ENCODE measurements at places on chromosomes 11 and 22. TPM values are rescaled to one million over a fixed set of nuclear protein-coding genes. Genes with fewer than 3 reads are reported as not detected.
A peak's percentile ranks its signal among the peaks of the same experiment; 100 is the strongest.

- H3K27me3 ChIP-seq = no peaks in the 10 kb centered on the region
- no peak for DNase-seq
- H3K4me1 ChIP-seq = no peaks in the 10 kb centered on the region
- no peak overlapping the region for H3K27ac ChIP-seq
- no peak overlapping the region for H3K4me3 ChIP-seq
These were observed 814.8 kb downstream of the BRD1 start for GRCh38 chr22:49012712-49013395.

GRCh38 chr11:33869481-33870422, 22.1 kb downstream of the LMO2 start:
- peak; percentile 19 for DNase-seq
- H3K27me3 ChIP-seq = peaks cover 5% of the 10 kb centered on the region
- peak overlapping the region; percentile 69 for H3K27ac ChIP-seq
- no peaks in the 10 kb centered on the region for H3K36me3 ChIP-seq
- H3K4me3 ChIP-seq = peak overlapping the region; percentile 37
- H3K4me1 ChIP-seq = no peaks in the 10 kb centered on the region

DNA sequence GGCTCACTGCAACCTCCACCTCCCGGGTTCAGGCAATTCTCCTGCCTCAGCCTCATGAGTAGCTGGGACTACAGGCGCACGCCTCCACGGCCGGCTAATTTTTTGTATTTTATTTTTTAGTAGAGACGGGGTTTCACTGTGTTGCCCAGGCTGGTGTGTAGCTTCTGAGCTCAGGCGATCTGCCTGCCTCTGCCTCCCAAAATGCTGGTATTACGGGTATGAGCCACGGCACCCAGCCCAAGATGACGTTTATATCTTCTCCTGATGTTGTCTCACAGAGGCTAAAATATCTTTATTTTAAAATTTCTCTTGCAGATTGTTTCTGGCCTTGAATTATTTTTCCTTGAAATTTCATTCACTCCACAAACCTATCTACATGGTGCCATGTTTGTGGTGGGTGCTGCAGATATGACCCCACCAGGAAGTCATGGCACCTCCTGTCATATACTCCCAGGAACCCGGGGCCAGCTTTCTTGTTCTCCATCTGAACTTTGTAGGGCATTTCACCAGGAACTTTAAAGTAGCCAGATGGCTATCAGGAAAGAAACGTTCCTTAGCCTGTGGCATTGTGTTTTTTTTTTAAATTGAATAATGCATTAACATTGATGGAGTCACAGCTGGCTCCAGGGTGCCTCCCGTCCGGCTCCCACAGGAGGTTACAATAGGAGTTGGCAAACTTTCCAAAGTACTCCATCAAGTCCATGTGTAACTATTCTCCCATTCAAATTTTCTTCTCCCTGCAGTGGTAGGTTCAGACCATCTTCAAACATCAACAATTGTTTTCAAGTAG, 42.0 kb upstream of the LIPT2 start:
- H3K27me3 ChIP-seq = no peaks in the 10 kb centered on the region
- H3K4me1 ChIP-seq = no peaks in the 10 kb centered on the region
- no peak overlapping the region for H3K27ac ChIP-seq
- H3K36me3 ChIP-seq = no peaks in the 10 kb centered on the region
- no peak for DNase-seq

KIAA1671 gene
- total RNA-seq = 8.2 TPM

- H3K27me3 ChIP-seq = no peaks in the 10 kb centered on the region
- no peaks in the 10 kb centered on the region for H3K4me1 ChIP-seq
- no peak overlapping the region for H3K27ac ChIP-seq
- no peak overlapping the region for H3K4me3 ChIP-seq
- no peaks in the 10 kb centered on the region for H3K36me3 ChIP-seq
These were observed 67.2 kb upstream of the SC5D start for GRCh38 chr11:121225382-121225781.

TMEM134 gene
- 22.1 TPM for total RNA-seq

- H3K27me3 ChIP-seq = no peaks in the 10 kb centered on the region
- no peak overlapping the region for H3K27ac ChIP-seq
- H3K4me3 ChIP-seq = no peak overlapping the region
- no peaks in the 10 kb centered on the region for H3K36me3 ChIP-seq
These were observed 33.9 kb downstream of the BCL2L13 start for GRCh38 chr22:17672417-17672991.

TP53AIP1 gene
- total RNA-seq = 1.0 TPM

DNA sequence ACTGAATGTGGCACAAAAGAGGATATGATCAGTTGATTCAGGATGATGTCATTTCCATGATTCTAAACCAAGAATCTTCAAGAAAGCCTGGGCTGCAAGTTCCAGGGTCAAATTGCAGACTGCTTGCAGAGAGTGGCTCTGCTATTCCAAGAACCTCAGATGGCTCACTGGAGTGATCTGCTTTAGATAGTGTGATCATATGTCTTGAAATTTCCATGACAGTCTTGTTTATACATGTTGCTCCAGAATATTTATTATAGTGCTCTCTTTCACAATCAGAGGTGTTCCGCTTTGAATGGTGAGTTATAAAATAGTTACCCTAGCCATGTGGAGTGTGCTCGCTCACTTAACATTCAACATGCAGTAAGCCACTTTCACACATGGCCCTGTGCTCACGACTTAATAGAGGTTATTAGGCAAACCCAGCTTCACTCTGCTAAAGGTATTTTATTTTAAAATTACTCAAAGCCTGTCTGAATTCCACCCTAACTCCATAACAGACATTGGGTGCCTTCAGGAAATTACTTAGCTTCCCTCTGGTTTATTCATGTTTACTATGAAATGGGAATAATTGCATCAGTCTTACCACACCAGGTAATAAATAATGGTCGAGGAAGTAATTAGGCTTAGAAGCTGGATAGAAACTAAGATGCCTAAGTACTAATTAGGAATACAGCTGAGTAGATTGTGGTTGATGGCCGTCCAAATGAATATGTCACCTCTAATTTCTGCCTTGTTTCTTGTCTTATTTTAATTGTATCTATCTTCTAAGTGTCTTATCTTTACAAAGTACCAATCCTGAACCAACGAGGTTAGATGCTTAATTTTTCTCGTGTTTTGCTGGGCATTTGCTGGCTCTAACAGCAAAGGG, 187.9 kb downstream of the ETS1 start:
- no peaks in the 10 kb centered on the region for H3K27me3 ChIP-seq
- no peak overlapping the region for H3K27ac ChIP-seq
- no peaks in the 10 kb centered on the region for H3K36me3 ChIP-seq
- DNase-seq = no peak
- no peaks in the 10 kb centered on the region for H3K4me1 ChIP-seq
- no peak overlapping the region for H3K4me3 ChIP-seq

- H3K36me3 ChIP-seq = no peaks in the 10 kb centered on the region
- H3K4me3 ChIP-seq = no peak overlapping the region
- no peaks in the 10 kb centered on the region for H3K4me1 ChIP-seq
- DNase-seq = peak; percentile 24
- no peaks in the 10 kb centered on the region for H3K27me3 ChIP-seq
These were observed 261.5 kb downstream of the LARGE1 start for GRCh38 chr22:33658775-33659174.

BLID gene
- 0.77 TPM for total RNA-seq

NAALAD2 gene
- 74.8 TPM for total RNA-seq

- H3K4me1 ChIP-seq = no peaks in the 10 kb centered on the region
These were observed 15.8 kb downstream of the GTPBP1 start for GRCh38 chr22:38721551-38721950.

GRCh38 chr11:34641456-34641855, 20.6 kb downstream of the EHF start:
- H3K36me3 ChIP-seq = no peaks in the 10 kb centered on the region
- DNase-seq = no peak
- H3K4me1 ChIP-seq = no peaks in the 10 kb centered on the region
- H3K27me3 ChIP-seq = no peaks in the 10 kb centered on the region
